HFF-Myc (cell line): ENCODE measurements at places on chromosomes 2 and 18.
A peak's percentile ranks its signal among the peaks of the same experiment; 100 is the strongest.

DNA sequence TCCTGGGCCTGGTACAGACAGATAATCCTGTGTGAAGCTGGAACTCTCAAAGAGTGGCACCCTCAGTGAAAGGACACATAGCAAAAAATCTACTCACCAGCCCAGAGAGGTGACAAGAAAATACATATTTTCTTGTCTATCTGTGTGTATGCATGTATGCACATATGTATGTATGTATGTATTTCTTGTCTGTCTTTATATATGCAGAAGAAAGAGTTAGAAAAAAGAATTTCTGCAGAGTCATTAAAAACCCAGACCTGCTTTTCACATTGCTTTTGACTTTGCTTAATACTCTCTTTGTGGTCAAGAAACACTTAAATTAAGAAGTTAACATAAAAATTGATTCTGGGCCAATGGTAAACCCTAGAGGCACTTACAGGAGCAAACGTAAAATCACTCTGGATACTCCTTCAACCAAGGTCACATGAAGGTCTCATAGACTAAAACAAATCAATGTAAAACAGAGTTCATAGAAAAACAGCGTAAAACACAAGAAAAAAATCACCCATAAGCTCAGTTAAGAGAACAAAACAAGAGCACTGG lies 16.5 kb upstream of the AAK1 start:
- no peak for DNase-seq

- DNase-seq, result no peak
These were observed 232.0 kb downstream of the DSC3 start for GRCh38 chr18:30810580-30810979.

GRCh38 chr18:62187543-62188510 lies 772 bp downstream of the RELCH start:
- no peak for DNase-seq

- no peak for DNase-seq
These were observed 8.2 kb upstream of the GAREM2 start for GRCh38 chr2:26164641-26165211.

DNA sequence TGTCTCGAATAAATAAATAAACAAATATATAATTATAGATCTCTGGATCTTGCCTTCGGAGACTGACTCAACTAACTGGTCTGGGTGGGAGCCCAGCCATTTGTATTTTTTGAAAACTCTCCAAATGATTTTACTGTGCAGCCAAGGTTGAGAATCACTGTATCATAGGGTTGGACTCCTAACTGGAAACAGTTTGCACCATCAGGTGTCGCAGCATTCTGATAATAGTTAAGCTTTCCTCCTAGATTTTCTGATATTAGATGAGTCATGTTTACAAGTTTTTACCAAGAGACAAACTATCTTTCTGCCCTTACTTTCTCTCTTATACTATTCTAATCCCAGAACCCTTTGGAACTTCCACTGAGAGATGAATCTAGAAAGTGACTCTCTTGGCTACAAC lies 16.8 kb downstream of the IL37 start:
- no peak for DNase-seq

DNA sequence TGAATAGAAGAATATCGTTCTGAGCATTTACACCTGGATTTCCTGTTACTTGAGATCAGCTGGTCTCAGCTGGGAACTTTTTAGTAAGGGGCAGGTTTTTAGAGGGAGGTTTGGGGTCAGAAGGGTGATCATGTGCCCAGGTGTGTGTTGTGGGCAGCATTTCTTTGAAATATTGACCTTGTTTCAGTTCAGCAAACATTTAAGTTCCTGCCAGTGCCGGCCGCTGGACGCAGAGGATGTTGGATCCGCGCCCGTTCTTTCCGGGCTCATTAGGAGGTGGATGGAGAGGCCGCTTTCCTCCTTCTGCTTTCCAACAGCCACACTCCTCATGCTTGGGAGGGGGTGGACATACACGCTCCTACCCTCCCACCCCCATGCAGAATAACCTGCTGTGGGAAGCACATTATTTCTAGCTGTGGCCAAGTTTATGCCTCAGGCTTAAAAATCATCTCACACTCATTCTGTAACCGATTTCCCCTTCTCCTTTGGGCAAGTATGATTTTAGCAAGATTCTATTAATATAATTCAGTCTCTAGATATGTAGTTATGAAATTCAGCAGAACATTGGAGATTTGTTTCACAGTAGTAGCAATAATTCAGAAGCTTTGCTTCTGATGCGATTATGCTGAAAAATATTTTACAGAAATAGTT lies 131.4 kb downstream of the ZNF236 start:
- DNase-seq, result no peak

- no peak for DNase-seq
These were observed 21.8 kb downstream of the SCN3A start for GRCh38 chr2:165182029-165182428.

DNA sequence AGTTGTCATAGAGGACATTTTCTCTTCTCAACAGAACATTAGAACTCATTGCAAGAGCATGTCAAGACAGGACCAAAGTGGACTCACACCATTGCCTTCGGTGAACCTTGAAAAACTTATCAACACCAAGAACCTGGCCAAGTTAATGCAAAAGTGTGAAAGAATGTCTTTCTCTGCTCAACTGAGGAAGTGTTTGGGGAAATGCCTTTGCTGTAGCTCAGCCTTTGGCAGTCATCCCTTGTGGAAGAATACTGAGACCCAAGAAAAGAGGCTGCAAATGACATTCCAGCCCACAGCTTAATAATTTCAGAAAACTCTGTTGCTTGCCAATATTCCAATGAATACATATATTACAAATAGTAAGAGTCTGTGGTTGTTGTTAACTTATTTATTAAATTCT lies 728.8 kb upstream of the PIK3C3 start:
- no peak for DNase-seq

DNA sequence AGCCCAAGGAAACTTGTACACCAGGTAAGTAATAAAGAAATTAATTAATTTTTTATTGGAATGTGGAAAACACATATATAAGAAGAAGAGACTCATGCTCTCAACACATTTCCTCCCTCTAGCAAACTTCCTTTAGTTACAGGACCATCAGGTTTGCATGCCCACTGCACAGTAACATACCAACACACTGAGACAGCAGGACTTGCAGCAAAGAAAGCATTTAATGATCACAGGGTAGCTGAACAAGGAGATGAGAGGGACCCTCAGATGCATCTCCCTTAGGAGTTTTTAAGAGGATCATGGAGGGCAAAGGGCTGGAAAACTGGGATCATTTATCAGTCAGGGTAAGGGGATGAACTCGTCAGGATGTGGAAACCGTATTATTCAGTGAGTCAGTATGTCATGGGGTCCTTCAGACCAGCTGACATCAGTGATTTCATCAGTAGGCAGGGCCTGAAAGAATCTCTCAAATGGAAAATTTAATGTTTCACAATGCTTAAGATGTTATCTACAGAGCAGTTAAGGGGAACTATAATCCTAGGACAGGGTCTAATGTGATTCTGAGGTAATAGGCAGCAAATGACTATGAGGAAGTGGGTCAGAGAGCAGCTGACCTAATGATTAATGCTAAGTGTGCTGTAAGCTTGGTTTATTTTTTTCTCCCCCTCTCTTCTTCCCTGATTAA lies 193.8 kb upstream of the RND3 start:
- peak; percentile 78 for DNase-seq

DNA sequence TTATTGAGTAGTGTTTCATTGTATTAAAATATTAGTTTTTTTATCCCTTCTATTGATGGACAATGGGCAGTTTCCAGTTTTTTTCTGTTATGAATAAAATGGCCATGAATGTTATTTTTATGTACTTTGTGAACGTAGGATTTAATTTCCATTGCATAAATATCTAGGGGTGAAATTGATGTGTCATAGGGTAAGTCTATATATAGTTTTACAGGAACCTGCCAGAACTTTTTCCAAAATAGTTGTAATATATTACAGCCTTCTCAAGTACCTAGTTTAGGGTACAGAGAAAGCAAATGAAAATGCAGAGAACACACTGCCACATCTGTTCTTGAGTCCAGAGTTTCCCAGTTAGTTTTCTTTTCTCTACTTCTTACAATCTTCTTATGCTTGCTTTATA lies 378.6 kb downstream of the MEIS1 start:
- DNase-seq, result no peak

- no peak for DNase-seq
These were observed 557.0 kb upstream of the CNTNAP5 start for GRCh38 chr2:123468071-123468470.

DNA sequence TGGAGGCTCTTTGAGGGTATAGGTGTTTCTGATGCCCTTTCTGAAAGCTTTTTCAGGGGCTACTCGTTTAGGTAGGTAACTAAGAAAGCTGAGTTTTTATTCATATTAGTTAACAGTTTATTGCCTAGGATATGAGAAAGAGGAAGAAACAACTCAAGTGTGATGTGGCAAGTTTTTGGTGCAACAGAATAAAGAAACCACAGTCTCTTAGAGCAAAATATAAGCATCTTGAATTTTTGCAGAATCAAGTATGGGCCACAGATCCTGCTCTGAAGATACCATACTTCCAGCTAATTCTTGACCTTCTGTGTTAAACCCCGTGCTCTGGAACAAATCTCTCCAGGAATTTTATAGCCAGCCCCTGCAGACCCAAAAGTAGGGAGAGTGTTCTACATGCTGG lies 147.7 kb upstream of the SLC1A4 start:
- DNase-seq, result no peak

GRCh38 chr18:55275039-55275901 lies 312.7 kb downstream of the TCF4 start:
- peak; percentile 57 for DNase-seq

GRCh38 chr18:2997429-2997828 lies 15.5 kb downstream of the LPIN2 start:
- no peak for DNase-seq

DNA sequence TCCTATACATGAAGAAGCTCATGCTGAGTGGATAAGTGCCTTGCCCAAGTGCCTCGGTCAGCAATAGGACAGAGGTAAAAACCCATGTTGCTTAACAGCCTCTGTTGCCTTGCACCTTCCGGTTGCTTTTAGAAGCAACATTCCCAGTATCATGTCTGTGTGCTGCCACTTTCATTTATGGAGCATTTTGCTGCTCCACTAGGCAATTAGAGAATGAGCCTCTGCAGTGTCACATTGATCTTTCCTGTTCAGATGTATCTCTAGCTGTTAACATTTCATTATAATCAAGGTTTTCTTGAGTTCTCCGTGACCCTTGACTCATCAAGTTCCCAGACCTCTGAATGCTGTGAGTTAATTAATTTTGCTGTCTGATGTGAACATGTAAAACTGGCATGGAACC lies 134.5 kb upstream of the EPB41L3 start:
- no peak for DNase-seq

- no peak for DNase-seq
These were observed 302.8 kb upstream of the CCDC68 start for GRCh38 chr18:55262021-55262560.

GRCh38 chr2:9461079-9461478 lies 13.3 kb upstream of the IAH1 start:
- no peak for DNase-seq

DNA sequence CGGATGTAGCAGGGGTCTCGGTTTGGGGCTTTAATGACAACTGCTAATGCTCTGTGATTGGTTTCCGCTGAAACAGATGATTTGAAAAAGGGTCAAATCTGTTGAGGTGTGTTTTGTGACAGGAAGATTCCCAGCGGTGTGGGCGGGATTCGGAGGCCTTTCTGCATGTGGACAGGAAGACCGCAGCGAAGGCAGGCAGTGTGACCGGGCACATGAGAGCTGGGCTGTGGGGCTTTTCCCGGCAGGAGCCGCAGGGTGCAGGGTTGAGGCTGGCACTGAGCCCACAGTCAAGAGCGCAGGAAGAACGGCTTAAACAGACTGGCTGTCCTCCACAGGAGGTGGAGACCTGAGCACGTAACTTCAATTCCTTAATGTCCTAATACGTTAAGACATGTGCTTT lies 180.0 kb upstream of the TPO start:
- no peak for DNase-seq

DNA sequence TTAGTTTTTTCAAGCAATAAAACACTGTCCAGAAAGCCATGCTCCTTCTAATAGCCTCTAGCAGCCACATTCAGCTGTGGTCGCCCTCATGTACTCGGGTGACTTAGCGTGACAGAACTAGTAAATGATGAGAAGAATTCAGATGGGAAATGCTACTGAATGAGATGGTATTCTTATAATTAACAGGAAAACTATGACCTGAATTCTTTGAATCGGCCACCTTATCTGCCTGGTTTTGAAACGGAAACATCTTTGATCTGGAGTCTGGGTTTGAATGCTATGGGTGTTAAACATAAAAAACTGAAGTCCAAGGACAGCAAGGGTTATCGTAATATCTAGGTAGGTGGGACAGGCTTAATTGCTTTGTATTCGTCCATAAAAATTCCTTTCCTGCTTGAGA lies 138.8 kb upstream of the DNMT3A start:
- no peak for DNase-seq

DNA sequence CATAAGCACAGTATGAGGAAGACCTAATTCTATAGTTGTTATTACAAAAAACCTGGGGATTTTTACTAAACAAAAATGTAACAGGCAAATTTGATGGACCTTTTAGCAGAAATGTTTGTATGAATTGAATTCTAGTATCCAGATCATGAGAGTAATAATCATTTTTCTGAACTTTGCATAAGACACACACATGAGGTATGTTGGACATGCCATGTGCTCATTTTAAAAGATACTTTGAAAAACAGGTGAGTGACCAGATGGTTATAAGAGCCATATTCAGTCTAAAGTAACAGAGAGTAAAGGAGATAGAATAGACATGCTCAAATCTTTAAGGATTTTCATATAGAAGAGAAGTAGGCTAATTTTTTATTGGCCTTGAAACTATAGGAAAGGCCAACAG lies 663.6 kb downstream of the NRXN1 start:
- no peak for DNase-seq

DNA sequence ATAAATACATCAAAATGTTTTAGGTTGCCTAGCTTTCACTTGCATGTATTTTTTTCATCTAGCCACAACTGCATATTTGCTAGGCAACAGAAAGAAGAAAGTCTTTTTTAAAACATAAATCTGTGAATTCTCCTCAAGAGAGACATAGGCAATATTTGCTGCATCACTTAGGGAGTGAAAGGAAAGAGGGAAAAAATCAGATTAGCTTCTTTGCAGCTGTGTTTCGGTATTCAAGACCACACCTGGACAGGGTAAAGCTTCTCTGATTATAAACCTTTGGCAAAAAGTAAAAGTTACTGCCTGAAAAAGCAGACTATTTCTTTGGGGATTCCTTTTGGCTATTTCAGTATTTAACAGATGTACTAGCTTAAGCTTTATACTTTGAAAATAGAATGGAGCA lies 280.9 kb upstream of the ZSWIM2 start:
- no peak for DNase-seq
